Nasal cavity respiratory epithelium epithelial cell of viscerocranial mucosa (primary cell): ENCODE measurements at places on chromosomes 1 and 21. TPM values are rescaled to one million over a fixed set of nuclear protein-coding genes. Genes with fewer than 3 reads are reported as not detected.

The ITGB2 gene
- total RNA-seq = 0.57 and 0.68 TPM in 2 replicates

The FHAD1 gene
- total RNA-seq = 0.14 TPM in 1 of 2 replicates, not detected in the other

The OR6N2 gene
- not detected in 2 replicates for total RNA-seq

The ARHGEF16 gene
- total RNA-seq = 18.1 and 22.8 TPM in 2 replicates

The PTGFR gene
- total RNA-seq = 0.07 TPM in 1 of 2 replicates, not detected in the other

The F11R gene
- total RNA-seq = 210 and 292 TPM in 2 replicates

The C1QC gene
- not detected in 2 replicates for total RNA-seq

The HP1BP3 gene
- total RNA-seq = 155 and 205 TPM in 2 replicates
